ENCODE measurements at places on chromosomes 11 and 22.

GRCh38 chr11:78406568-78407196 is 10.9 kb downstream of the GAB2 start:
- no peak overlapping the region for H3K4me3 ChIP-seq
- H3K36me3 ChIP-seq: peaks cover 10% of the 10 kb centered on the region
- H3K27me3 ChIP-seq: no peaks in the 10 kb centered on the region
- H3K27ac ChIP-seq: no peak overlapping the region
- H3K4me1 ChIP-seq: no peaks in the 10 kb centered on the region

GRCh38 chr11:8354622-8355415 is 91.1 kb upstream of the LMO1 start:
- peak; percentile 83 for DNase-seq
- H3K27ac ChIP-seq: peak overlapping the region; percentile 30
- no peak overlapping the region for H3K4me3 ChIP-seq
- peaks cover 44% of the 10 kb centered on the region for H3K4me1 ChIP-seq

DNA sequence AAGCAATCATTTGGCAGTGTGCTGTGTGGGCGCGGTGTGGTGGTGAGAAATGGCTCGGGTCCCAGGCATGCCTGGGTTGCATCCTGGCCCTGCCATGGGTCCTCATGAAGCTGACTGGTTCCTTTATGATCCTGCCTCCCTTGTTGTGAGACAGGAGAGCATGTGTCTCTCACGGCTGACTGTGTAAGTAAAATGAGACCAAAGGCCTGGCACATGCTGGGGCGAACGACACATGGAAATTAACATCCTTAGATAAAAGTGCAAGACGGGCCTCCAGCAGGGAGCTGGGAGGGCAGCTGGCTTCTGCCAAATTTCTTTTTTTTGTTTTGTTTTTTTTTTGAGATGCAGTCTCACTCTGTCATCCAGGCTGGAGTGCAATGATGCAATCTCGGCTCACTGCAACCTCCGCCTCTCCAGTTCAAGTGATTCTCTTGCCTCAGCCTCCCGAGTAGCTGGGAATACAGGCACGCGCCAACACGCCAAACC is 9.4 kb upstream of the FBLN1 start:
- H3K4me1 ChIP-seq: peaks cover 8% of the 10 kb centered on the region
- DNase-seq: no peak
- no peaks in the 10 kb centered on the region for H3K36me3 ChIP-seq
- H3K4me3 ChIP-seq: no peak overlapping the region

GRCh38 chr11:64499261-64500004 is 91.6 kb upstream of the SLC22A12 start:
- no peak overlapping the region for H3K4me3 ChIP-seq
- DNase-seq: no peak
- no peaks in the 10 kb centered on the region for H3K36me3 ChIP-seq
- no peak overlapping the region for H3K27ac ChIP-seq
- H3K4me1 ChIP-seq: no peaks in the 10 kb centered on the region

- no peaks in the 10 kb centered on the region for H3K36me3 ChIP-seq
- H3K4me1 ChIP-seq: peaks cover 48% of the 10 kb centered on the region
Observed at GRCh38 chr11:116731097-116731761, 41.6 kb downstream of the BUD13 start.

GRCh38 chr22:22030493-22031182 is 48.1 kb upstream of the TOP3B start:
- no peak overlapping the region for H3K27ac ChIP-seq
- H3K36me3 ChIP-seq: no peaks in the 10 kb centered on the region
- no peaks in the 10 kb centered on the region for H3K4me1 ChIP-seq
- peaks cover 100% of the 10 kb centered on the region for H3K27me3 ChIP-seq
- no peak overlapping the region for H3K4me3 ChIP-seq

Data from neural progenitor cell (in vitro differentiated cells).